ENCODE measurements at places on chromosomes 7 and 10. TPM values are rescaled to one million over a fixed set of nuclear protein-coding genes. Genes with fewer than 3 reads are reported as not detected.

Gene MBL2
- not detected for total RNA-seq

Gene ADAMTS14
- total RNA-seq = 2.5 TPM

Gene GALNT17
- total RNA-seq = 0.13 TPM

Gene SAMD8
- total RNA-seq = 41.6 TPM

Gene ATOH7
- not detected for total RNA-seq

Gene PDZD7
- total RNA-seq = 5.5 TPM

Gene TRPV5
- not detected for total RNA-seq

Gene SLC18A2
- under 0.01 TPM for total RNA-seq

Gene ASZ1
- not detected for total RNA-seq

Gene RTKN2
- total RNA-seq = 3.3 TPM

Gene KIF11
- 8.7 TPM for total RNA-seq

Gene GPC2
- total RNA-seq = 1.0 TPM

Gene SLC29A4
- total RNA-seq = 6.5 TPM

Gene LIPM
- total RNA-seq = 0.13 TPM

Gene TAS2R41
- total RNA-seq = not detected

Gene C10orf53
- total RNA-seq = not detected

Gene SPDYE2B
- total RNA-seq = not detected

Gene OR2A7
- 0.07 TPM for total RNA-seq

Gene NPTX2
- total RNA-seq = 3.3 TPM

Gene HOXA7
- total RNA-seq = 0.13 TPM

Gene ANXA11
- 60.9 TPM for total RNA-seq

Gene CHAT
- not detected for total RNA-seq

Gene GHRHR
- not detected for total RNA-seq

Gene TMEM225B
- total RNA-seq = 0.52 TPM

Gene HDAC9
- total RNA-seq = 39.9 TPM

Gene CNNM1
- total RNA-seq = 0.17 TPM

Gene GIMAP2
- 0.43 TPM for total RNA-seq

Gene SEC31B
- 4.8 TPM for total RNA-seq

Gene OGA
- 86.7 TPM for total RNA-seq

Gene PNLIP
- total RNA-seq = not detected

Gene TCERG1L
- not detected for total RNA-seq

Gene SPDYE6
- total RNA-seq = not detected

Gene NKX1-2
- total RNA-seq = not detected

Gene GLI3
- 4.1 TPM for total RNA-seq

Gene PLAC9
- total RNA-seq = 8.0 TPM

Gene ANKRD2
- total RNA-seq = 1.1 TPM

Gene CHST15
- 1.7 TPM for total RNA-seq

Gene ENTPD7
- 25.9 TPM for total RNA-seq

Gene OR6V1
- total RNA-seq = not detected

Gene OR2A42
- total RNA-seq = not detected

Gene FAM25C
- total RNA-seq = not detected

Measured in smooth muscle cell of the pulmonary artery (primary cell).